IMR-90 (cell line): ENCODE measurements at places on chromosomes 1 and 21. TPM values are rescaled to one million over a fixed set of nuclear protein-coding genes. Genes with fewer than 3 reads are reported as not detected.

The CFHR5 gene
- total RNA-seq, result not detected in 2 replicates

The ZBTB17 gene
- total RNA-seq, result 26.3 and 29.7 TPM in 2 replicates

The NSUN4 gene
- total RNA-seq, result 10.9 and 11.9 TPM in 2 replicates

The HPCA gene
- total RNA-seq, result not detected in 2 replicates

The PWP2 gene
- total RNA-seq, result 7.0 and 7.8 TPM in 2 replicates

The ESRRG gene
- total RNA-seq, result 0.54 and 0.56 TPM in 2 replicates

The ECM1 gene
- total RNA-seq, result 17.2 and 20.1 TPM in 2 replicates

The FAM177B gene
- not detected in 2 replicates for total RNA-seq

The KIAA1614 gene
- 1.7 and 1.8 TPM in 2 replicates for total RNA-seq
